ENCODE measurements at places on chromosomes 4 and X.

DNA sequence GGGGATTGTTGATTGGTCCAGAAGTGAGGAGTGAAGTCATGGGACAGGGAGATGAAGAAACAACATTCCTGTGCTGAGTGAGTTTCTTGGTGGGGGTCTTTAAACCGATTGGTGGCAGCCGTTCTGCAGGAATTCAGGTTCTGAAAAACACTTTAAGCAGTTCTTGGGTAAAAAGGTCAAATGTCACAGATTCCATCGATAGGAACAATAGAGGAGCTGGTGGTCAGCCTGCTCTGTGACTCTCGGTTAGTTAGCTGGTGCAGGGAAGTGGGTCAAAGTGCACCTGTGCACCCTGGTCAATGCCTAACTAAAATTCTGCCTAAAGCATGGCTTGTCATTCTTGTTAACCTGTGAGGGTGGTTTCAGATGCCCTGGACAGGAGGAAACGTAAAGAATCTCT lies 34.6 kb upstream of the MGST2 start:
- DNase-seq, result no peak

GRCh38 chr4:65799513-65799912 lies 129.2 kb upstream of the EPHA5 start:
- no peak for DNase-seq

- DNase-seq, result no peak
Observed at GRCh38 chr4:177005674-177006230, 213.0 kb upstream of the VEGFC start.

- DNase-seq, result no peak
Observed at GRCh38 chrX:131778269-131779218, 234.7 kb downstream of the OR13H1 start.

GRCh38 chrX:48913605-48914366 lies 2.3 kb upstream of the SLC35A2 start:
- DNase-seq, result no peak

GRCh38 chrX:8748855-8749254 lies 16.9 kb upstream of the ANOS1 start:
- no peak for DNase-seq

Data from stimulated activated naive CD4-positive, alpha-beta T cell (primary cell).